Activated CD4-positive, alpha-beta T cell treated with anti-CD3 and anti-CD28 coated beads, Interleukin-2, amount 10 ng/mL, durations not matched to agents 24 days and 14 days (primary cell): ENCODE measurements at places on chromosomes 3 and 15.

- DNase-seq = no peak
- no peaks in the 10 kb centered on the region for H3K36me3 ChIP-seq
- no peaks in the 10 kb centered on the region for H3K27me3 ChIP-seq
- H3K4me3 ChIP-seq = no peak overlapping the region
Observed at GRCh38 chr3:96756516-96756915, 57.9 kb upstream of the EPHA6 start.

DNA sequence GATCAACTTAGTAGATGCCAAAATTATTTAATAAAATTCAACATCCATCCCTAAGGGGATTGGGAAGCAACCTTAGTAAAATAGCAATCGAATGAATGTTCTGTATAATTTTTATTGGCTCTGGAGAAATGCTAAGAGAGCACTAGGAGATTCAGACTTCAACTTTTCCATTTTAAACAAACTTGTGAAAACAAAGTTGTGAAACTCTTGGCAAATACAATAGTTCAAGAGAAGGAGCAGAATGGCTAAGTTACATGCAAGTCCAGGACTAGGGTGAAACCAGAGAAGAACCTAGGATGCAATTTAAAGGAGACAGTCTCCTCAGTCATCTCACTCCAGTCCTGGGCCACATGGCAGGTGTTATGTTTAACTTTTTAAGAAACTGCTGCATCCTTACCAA lies 16.7 kb upstream of the ZNF280D start:
- no peak overlapping the region for H3K27ac ChIP-seq
- no peaks in the 10 kb centered on the region for H3K4me1 ChIP-seq
- H3K36me3 ChIP-seq = no peaks in the 10 kb centered on the region
- H3K27me3 ChIP-seq = peaks cover 4% of the 10 kb centered on the region

GRCh38 chr3:50369012-50369670 lies 9.8 kb upstream of the TMEM115 start:
- no peak overlapping the region for H3K4me3 ChIP-seq
- H3K4me1 ChIP-seq = peaks cover 13% of the 10 kb centered on the region
- no peak overlapping the region for H3K27ac ChIP-seq

DNA sequence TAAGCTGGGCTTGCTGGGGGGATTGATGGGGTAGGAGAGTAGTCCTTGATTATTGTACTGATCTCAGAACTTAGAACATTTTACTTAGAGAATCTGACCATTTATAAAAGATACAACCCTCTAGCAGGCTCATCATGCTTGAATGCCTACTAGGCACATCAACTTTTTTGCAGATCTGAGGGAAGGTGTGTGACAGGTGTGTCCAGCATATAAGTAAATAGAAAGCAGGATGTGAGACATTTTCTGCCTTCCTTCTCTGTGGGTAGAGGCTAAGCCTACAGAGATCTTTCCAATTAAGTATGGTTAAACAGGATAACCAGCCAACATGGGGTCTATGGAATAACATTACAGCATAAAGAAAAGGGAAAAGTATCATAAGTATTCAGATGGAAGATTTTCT lies 159.1 kb downstream of the AKAP13 start:
- no peaks in the 10 kb centered on the region for H3K27me3 ChIP-seq
- no peak for DNase-seq
- no peak overlapping the region for H3K4me3 ChIP-seq
- peaks cover 60% of the 10 kb centered on the region for H3K4me1 ChIP-seq

- no peak overlapping the region for H3K27ac ChIP-seq
- no peaks in the 10 kb centered on the region for H3K36me3 ChIP-seq
- no peaks in the 10 kb centered on the region for H3K27me3 ChIP-seq
- no peaks in the 10 kb centered on the region for H3K4me1 ChIP-seq
Observed at GRCh38 chr3:178512647-178513046, 23.6 kb upstream of the KCNMB2 start.

- no peak overlapping the region for H3K4me3 ChIP-seq
- H3K27me3 ChIP-seq = peaks cover 18% of the 10 kb centered on the region
- no peak for DNase-seq
- H3K36me3 ChIP-seq = no peaks in the 10 kb centered on the region
- no peak overlapping the region for H3K27ac ChIP-seq
- no peaks in the 10 kb centered on the region for H3K4me1 ChIP-seq
Observed at GRCh38 chr3:148694116-148694515, 3.6 kb upstream of the AGTR1 start.

GRCh38 chr3:72558001-72558400 lies 290.2 kb downstream of the SHQ1 start:
- no peak overlapping the region for H3K27ac ChIP-seq
- H3K4me3 ChIP-seq = no peak overlapping the region
- peaks cover 1% of the 10 kb centered on the region for H3K4me1 ChIP-seq

DNA sequence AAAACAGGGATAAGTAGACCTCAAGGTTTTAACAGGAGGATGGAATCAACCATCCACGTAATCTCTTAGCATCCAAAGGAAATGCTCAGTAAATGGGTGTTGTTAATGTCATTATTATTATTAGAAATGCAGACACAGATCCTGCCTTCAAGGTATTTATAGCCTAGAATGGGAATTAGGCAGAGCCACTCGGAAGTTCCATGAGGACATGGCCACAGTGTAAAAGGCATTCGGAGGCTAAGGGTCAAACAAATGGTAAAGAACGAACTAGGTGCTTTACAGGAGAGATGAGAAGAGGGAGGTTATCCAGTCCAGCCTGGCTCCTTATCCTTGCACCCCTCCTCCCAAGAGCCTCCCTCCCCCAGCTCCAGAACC lies 65.0 kb downstream of the SRGAP3 start:
- H3K4me3 ChIP-seq = no peak overlapping the region
- no peak for DNase-seq
- H3K36me3 ChIP-seq = no peaks in the 10 kb centered on the region
- peaks cover 28% of the 10 kb centered on the region for H3K27me3 ChIP-seq

GRCh38 chr3:126944089-126944965 lies 38.6 kb upstream of the PLXNA1 start:
- H3K27ac ChIP-seq = no peak overlapping the region
- no peak for DNase-seq
- no peak overlapping the region for H3K4me3 ChIP-seq
- no peaks in the 10 kb centered on the region for H3K36me3 ChIP-seq
- H3K27me3 ChIP-seq = peaks cover 2% of the 10 kb centered on the region

DNA sequence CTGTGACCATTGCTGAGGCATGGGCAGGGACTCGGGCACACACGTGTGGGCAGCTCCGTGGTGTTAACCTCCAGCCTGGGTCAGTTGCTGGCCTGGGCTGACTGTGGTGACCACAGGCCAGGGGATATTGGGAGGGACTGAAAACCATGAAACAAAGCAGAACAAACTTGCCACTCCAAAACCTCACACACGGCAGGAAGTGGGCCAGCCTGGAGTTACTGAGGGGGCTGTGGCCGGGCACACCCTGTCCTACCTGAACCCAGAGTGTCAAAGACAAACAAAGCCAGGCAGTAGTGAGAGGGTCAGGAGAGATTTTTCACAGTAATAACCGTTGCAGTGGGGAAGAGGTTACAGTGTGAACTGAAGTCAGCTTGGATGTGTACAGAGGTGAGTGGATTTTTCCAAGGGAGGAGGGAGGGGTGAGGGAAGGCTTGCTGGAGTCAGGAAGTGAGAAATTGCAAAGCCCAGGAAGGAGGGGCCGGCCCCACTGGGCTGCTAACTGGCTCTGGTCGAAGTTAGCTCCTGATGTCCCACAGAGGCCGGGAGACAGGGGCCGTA lies 40.0 kb upstream of the ATP10A start:
- no peak overlapping the region for H3K27ac ChIP-seq
- peaks cover 8% of the 10 kb centered on the region for H3K4me1 ChIP-seq
- DNase-seq = no peak
- no peaks in the 10 kb centered on the region for H3K27me3 ChIP-seq
- H3K4me3 ChIP-seq = no peak overlapping the region
- no peaks in the 10 kb centered on the region for H3K36me3 ChIP-seq

- peak overlapping the region; percentile 91 for H3K27ac ChIP-seq
- H3K4me1 ChIP-seq = peaks cover 66% of the 10 kb centered on the region
- peak overlapping the region; percentile 48 for H3K4me3 ChIP-seq
- H3K27me3 ChIP-seq = no peaks in the 10 kb centered on the region
- peaks cover 12% of the 10 kb centered on the region for H3K36me3 ChIP-seq
Observed at GRCh38 chr3:106332884-106333283, 464.1 kb upstream of the CBLB start.

DNA sequence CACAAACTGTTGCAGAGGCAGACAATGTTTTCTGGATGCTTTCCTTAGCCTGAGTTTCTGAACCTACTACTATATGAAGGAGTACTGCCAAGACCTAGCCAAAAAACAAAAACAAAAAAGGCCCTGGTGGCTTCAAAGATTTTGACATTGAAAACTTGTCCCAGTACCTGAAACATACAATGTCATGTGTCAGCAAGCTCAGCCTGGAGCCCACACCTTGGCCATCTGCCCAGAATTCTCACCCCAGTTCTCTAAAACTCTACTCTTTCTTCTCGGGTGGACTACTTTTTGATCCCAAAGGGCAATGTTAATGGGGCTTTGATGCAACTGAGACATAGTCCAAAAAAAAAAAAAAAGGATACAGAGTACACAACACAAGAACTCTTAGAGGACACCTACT lies 81.4 kb downstream of the FAM174B start:
- H3K4me3 ChIP-seq = no peak overlapping the region
- H3K36me3 ChIP-seq = no peaks in the 10 kb centered on the region
